ENCODE measurements at places on chromosomes 3 and 15.
A peak's percentile ranks its signal among the peaks of the same experiment; 100 is the strongest.

GRCh38 chr15:100849855-100850218 lies 29.8 kb upstream of the ALDH1A3 start:
- no peak for DNase-seq

DNA sequence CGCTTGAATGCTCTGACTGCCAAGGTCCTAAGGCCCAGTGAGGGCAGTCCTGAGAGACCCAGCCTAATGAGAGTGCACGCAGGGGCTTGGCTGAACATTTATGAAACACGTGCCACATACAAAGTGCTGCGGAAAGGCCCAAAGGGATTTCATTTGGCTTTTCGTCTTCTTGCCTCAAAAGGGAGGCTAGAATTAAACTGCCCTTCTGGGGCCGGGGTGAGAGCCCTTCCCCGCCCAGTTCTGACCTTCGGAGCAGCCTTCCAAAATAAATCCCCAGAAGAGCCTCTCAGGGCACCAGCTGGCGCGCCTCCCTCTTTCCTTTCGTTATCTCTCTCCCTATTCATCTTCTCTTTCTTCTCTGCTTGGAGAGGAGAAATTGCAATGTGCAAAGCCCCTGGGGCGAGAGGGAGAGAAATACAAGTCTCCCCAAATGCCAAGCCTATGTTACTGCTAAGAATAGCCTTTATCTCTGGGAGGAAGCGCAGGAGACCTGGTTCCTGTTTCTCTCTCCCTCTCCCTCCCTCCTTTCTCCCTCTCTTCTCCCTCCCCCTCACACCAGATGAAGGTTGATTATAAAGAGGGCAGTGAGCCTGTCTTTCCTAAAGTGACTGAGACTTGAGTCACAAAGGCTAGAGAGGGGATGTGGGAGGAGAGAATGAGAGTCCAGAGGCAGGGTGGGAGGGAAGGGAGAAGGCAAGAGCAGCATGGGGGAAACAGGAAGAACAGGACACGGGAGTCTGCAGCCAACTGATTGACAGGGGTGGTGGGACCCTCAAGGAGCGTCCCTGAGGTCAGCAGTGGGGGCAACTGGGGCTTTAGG lies 36.7 kb upstream of the NDUFB4 start:
- DNase-seq: peak; percentile 45

GRCh38 chr15:99324082-99324620 lies 72.9 kb downstream of the LRRC28 start:
- DNase-seq: peak; percentile 43

DNA sequence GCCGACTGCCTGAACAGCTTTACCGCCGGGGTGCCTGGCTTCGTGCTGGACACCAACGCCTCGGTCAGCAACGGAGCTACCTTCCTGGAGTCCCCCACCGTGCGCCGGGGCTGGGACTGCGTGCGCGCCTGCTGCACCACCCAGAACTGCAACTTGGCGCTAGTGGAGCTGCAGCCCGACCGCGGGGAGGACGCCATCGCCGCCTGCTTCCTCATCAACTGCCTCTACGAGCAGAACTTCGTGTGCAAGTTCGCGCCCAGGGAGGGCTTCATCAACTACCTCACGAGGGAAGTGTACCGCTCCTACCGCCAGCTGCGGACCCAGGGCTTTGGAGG lies 815 bp downstream of the SPINT1 start:
- no peak for DNase-seq

DNA sequence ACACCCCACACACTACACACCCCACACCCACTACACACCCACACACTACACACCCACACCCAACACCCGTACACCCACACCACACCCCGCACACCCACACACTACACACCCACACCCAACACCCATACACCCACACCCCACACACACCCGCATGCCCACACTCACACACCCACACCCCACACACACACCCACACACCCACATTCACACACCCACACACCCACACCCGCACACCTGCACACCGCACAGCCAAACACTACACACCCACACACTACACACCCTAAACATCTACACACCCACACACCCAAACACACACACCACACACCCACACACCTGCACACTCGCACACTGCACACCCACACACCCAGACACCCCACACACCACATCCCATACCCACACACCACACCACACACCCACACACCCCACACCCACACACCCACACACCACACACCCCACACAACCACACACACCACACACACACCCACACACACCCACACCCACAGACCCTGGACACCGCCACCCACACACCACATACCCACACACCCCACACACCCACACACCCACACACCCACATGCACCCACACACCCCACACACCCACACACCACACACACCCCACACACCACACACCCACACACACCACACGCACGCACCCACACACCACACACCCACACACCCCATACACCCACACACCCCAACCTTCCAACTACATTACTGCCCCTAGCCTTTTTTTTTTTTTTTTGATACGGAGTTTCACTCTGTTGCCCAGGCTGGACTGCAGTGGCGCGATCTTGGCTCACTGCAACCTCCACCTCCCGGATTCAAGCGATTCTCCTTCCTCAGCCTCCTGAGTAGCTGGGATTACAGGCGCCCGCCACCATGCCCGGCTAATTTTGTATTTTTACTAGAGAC lies 16.9 kb downstream of the CEP19 start:
- DNase-seq: no peak

DNA sequence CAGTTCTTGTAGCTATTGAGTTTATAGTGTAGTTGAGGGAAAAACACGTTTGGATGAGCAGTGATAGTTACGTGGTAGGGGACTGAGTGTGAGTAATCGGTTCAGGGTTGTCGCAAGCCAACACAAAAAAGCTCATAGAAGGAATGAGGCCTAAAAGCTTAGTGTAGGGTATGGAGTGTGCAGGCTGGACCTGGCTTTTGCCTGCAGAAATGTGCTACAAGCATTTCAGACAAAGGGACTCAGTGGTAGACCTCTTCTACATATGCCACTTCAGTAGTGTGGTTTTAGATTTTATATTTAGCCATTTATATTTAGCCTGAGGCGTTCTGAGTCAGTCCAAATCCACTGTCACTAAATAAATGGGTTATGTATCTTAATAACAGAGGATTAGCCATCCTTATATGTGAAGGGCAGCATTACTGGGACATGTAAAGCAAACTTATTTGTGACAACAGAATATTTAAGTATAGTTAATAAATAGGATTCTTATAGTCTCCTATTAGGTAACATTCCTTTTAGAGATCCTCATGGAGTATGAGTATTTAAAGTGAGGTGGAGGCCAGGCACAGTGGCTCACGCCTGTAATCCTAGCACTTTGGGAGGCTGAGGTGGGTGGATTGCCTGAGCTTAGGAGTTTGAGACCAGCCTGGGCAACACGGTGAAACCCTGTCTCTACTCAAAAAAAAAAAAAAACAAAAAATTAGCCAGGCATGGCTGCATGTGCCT lies 21.8 kb downstream of the ATP2C1 start:
- no peak for DNase-seq

DNA sequence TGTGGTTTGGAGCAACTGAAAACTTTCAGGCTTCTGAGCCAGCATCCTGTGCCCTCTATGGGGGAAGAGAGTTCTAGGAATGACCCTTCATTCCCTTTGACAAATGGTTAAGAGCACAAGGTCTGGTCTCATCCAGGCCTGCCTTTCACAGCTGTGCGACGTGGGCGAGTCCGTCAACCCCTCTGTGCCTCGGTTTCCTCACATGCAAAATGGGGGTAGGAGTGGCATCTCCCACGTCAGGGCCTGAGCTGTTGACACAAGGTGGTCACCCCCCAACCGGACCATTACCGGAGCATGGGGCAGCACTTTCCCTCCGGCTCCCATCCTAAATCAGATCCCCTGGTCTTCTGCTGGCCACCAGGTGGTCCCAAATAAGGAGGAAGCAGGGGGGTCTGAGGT lies 70.4 kb downstream of the ATP2B2 start:
- DNase-seq: no peak

DNA sequence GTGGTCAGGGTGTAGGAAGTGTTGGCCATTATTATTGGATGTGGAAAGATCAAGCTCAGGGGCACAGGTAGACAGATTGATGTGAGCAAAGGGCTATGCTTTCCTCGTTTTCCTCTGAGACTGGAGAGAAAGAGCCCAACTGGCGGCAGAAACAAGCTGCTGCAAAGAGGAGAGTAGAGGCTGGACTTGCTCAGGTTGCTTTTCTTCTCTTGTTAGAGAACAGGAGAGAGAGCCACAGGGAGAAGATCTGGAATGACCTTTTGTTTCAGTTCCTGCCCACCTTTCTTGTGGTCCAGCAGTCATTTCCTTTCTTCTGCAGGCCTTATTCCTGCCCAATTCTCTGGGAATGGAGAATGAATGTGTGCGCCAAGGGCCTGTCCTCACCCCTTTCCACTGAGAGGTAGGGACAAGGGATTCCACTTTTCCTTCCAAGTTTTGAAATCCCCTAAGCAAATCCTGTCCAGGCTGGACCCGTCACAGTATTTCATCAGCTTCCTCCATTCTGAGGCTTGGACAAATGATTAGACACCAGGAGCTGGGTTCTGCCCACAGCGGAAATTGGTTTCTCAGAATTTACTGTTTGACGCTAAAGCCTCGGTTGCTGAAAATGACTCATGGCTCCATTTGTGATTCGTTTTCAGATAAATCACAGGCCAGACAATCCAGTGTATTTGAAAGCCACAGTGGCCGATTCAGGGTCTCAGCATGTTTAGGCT lies 16.1 kb downstream of the ZNF80 start:
- no peak for DNase-seq

DNA sequence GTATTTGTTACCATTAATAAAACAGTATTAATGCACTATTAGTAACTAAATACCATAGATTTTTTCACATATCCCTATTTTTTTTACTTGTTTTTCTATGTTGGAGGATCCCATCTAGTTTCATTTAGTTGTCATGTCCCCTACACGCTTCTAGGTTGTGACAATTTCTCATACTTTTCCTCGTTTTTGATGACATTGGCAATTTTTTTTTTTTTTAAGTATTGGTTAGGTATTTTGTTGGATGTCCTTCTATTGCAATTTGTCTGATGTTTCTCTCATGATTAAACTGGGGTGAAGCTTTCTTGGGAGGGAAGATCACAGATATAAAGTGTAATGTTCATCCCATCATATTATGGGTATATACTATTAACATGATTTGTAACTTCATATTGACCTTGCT lies 409.1 kb upstream of the CNTN6 start:
- no peak for DNase-seq

DNA sequence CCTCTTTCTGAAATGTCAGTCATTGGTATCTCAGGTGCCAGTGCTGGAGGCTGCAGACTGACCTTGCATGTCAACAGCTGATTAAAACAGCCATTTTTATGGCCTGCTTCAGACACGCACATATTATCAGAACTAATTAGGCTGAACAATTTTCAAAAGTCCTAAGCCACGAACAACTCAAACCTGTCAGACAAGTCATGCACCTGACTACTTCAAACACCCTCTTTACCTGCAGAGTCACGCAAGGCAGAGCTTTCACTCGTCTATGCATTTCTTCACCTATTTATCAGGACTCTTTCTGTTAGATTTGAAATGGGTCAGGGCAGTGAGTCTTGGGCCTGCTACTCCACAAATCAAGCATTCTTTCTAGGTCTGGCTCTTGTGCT lies 26.7 kb downstream of the CLK3 start:
- DNase-seq: no peak

GRCh38 chr15:98805434-98806274 lies 157.3 kb downstream of the IGF1R start:
- DNase-seq: peak; percentile 26

DNA sequence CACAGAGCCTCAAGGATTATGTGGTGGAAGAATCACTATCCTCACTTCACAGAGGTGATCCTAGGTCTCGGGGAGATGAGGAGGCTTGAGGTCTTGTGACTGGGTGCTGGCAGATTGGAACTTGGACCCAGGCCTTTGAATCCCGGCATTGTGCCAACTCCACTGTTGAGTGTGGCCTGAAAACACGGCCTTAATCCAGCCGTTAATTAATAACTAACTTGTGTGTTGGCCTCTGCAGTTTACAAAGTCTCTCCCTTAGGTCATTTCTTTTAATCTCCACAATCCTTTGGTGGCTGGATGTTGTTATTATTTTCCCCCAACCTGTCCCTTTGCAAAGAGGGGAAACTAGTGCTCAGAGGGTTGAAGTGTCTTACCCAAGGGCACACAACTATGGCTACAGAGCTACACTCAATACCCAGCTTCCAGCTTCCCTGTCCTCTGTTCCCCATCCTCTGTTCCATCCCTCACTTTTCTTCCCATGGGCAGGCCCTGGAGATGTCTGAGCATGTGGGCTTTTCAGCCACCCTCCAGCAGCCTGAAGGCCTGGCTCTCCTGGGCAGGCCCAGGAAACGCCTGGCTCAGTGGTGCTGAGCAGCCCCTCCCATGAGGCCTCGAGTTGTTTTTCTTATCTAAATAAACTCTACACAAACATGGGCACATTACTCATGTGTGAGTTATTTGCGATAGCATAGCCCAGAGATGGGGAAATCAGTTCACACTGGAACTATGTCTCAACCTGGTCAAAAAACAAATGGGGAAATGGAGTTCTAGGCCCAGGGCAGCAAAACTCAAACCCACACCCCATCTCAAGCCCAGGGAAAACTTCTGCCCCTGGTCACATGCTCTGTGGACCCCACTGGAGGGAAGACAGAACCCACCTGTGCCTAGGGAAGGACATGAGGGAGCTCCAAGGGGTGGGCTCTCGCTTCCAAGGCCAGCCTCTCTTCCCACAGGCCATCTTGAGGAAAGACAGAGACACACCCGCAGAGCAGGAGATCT lies 16.8 kb upstream of the SMAD3 start:
- DNase-seq: peak; percentile 84

DNA sequence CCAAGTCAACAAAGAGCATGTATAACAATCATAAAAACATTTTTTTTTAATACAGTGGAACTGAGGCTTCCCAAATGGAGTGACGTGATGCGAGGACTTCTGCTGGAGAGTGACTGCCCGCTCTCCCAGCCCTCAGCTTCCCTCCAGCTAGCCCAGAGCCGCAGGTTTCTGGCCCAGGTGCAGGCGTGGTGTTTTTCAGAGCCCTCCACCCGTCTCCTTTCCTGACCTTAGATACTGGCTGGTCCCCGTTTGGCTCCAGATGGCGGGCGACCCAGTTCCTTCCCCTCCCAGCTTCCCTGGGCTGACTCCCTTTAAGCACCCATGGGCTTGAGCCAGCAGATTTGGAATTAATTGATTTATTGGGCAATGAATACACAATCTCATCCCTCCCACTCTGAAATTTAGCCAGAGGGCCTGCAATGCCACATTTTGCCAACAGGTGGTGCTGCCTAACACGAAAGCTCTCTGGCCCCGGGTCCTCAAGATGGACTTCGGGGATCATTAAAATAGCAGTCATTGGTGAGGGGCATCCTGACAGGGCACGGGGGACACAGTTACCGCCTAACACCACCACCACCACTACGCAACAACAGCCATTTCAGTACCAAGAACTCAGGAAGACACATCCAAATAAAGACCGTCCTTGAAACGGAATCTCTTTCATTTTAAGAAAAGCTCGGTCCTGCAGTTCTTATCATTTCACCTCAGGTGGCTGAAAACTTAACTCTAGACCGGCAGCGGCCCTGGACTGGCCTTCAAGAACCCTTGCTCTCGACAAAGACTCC lies 47.5 kb upstream of the MUC4 start:
- DNase-seq: no peak

- no peak for DNase-seq
Measured at GRCh38 chr3:46076606-46077005, 49.3 kb upstream of the XCR1 start.
